Psoas muscle (tissue), 8 donors: ENCODE measurements at places on chromosomes 11 and 22. TPM values are rescaled to one million over a fixed set of nuclear protein-coding genes. Genes with fewer than 3 reads are reported as not detected.
A peak's percentile ranks its signal among the peaks of the same experiment; 100 is the strongest.

GRCh38 chr11:119828819-119829218 lies 99.8 kb upstream of the NECTIN1 start:
- DNase-seq: no peak

DNA sequence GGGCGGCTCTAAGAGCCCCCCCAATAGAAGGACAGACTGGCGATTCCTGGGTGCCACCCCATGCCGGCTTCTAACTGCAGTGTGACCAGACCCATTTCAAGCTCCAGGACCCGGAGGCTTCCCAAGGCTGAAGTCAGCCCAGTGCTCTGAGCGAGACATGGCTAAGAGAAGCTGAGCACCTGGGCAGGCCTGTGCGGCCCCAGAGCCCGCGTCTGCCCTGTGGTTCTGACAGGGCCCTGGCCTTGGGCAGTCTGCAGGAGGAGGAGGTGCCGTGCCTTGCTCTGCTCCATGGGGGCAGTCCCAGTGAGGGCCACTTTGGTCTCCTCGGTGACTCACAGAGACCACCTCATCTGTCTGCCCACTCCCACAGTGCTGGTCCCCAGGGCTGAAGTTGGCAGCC lies 1314.2 kb downstream of the BRD1 start:
- no peak for DNase-seq

DNA sequence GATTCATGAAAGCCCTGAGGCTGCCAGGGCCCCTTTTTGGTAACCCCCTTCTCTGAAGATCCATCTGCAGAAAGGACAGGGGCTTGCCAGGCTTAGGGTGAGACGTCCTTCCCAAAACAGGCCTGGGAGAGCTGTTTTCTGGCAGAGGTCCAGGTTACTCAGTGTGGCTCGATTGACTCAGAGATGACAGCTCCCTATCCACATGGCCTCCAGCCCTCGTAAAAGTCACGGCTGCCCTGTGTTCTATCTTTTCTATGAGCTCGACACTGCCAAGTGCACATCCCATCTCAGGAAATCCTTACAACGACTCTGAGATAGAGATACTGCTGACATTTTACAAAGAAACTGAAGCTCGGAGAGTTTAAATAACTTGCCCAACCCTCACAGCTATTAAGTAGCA lies 20.4 kb downstream of the ADAMTS8 start:
- peak; percentile 45 for DNase-seq

DNA sequence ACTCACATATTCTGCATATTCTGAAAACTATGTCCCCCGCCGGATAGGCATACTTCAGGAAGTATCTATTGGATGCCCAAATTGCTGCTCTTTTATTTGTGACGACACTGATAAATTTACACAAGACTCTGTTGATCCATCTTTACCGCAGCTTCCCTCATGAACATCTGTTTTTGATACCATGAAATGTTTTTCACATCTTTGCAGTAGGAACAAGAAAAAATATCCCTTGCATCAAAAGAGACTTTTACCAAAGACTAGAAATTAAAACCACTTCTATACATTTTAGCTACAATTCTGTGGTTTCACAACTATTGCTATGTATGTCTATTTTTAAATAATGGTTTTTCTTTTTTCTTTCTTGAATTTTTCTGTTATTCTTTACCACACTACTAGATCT lies 15.3 kb downstream of the POU2AF2 start:
- DNase-seq: no peak

GRCh38 chr11:6693342-6694228 lies 10.4 kb upstream of the MRPL17 start:
- DNase-seq: no peak

The OR52A1 gene
- not detected for total RNA-seq

The GGTLC3 gene
- total RNA-seq: not detected

DNA sequence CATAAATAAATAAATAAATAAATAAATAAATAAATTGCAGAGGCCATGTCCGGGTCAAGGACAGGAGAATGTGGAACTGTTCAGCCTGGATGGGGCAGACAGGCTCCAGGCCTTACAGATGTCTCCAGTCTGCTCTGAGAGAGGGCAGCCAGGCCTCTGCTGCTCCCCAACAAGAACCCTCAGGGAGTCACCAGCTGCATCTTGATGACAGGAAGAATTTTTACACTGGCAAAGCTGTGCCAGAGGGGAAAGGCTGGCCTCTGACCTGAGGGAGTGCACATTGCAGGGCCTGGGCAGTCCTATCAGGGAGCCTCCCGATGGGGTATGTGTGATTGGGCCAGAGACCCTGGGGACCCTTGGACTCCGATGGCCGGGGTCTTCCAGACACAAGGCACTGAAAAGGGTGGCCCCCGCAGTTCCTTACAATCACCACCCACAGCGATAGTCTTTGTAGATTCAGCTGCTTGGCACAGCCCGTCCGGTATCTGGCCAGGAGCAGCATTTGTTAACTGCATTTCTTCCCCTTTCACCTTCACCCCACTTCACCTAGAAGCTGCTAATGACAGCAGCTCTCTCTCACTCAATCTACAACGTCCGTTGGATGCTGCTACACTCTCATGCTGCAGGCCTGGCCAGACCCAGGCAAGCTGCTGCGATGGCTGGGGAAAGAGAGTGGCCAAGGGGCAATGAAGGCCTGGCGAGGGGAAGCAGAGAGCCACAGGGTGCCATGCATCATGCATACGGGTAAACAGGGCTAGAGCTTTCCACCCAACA lies 8.1 kb downstream of the MOGAT2 start:
- DNase-seq: no peak

DNA sequence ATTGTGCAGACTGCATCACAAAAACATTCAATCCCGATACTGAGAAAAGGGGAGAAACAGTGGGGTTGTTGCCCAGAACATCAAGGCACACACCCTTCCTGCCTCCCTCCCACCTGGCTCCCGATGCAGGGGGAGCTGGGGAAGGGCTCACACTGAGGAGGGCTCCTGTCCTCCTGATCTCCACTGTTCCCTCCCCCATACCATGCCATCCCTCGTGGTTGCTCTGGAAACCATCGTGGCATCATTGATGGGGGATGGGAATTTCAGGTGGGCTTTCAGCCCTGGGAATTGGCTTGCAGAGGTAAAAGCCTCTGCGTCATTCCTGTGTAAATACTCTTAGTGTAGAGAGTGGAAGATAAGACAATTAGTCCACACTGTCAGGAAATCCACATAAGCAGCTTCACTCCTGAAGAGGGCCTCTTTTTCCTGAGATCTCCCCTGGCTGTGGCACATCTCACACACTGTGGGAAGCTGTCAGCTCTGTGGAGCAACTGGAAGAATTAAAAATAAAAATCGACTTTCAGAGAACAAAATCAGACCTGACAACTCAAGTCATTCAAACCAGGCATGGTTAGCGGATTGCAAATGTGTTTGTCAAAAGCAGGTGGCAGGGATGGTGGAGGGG lies 176.0 kb downstream of the CHST1 start:
- DNase-seq: no peak

DNA sequence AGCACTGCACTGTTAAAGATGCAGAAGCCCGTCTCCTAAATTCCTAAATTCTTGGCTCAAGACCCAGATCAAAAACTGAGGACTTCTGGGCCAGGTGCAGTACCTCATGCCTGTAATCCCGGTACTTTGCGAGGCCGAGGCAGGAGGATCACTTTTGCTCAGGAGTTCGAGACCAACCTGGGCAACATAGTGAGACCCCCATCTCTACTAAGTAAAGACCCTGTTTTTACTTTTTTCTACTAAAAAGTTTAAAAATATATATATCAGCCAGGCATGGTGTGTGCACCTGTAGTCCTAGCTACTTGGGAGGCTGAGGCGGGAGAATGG lies 29.7 kb downstream of the PDGFB start:
- no peak for DNase-seq

The GGT5 gene
- 7.7 TPM for total RNA-seq

DNA sequence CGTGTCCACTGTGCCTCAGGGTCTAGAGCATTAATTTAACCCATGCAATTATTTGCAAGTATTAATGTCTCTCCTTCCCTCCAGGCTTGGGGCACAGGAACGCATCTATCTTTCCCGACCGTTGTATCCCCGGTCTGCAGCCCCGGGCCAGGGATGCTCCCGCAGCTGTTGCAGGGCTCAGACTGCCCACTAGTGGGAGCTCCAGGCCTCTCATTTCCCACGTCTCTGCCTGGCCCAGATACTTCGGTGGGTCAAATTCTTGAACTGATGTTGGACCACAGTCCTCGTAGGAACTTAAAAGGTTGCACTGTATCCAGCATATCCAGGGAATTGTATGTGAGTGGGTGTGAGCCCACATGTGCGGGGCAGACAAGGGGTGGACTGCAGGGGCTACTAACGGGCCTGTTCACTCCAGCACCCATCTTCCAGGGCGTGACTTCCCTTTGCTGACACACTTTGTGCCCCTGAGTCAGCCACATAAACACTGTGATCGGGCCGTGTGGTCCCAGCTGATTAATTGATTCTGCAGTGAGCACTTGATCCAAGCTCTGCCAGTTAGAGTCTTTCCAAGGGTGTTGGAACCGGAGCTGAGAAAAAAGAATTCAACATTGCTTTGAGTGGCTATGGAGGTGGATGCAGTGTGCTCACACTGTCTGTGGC lies 451.3 kb downstream of the TBC1D22A start:
- DNase-seq: peak; percentile 32

DNA sequence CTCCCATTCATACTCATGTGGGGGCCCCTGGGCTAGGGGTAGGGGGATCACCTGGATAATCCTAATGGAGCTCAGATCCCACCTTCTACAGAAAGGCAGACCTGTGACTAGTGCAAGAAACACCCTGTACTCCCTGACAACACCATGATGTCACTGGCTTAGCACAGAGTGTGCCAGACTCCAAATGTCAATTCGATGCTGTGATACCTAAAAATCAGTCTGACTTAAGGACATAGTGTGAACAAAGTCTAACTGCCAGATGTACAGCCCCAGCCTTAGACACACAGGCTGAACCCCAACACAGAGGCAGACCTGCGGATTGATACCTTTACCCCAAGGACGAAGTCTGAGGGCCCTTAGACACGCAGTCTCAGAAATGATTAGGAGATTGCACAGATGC lies 8.5 kb downstream of the ABCC8 start:
- DNase-seq: no peak

DNA sequence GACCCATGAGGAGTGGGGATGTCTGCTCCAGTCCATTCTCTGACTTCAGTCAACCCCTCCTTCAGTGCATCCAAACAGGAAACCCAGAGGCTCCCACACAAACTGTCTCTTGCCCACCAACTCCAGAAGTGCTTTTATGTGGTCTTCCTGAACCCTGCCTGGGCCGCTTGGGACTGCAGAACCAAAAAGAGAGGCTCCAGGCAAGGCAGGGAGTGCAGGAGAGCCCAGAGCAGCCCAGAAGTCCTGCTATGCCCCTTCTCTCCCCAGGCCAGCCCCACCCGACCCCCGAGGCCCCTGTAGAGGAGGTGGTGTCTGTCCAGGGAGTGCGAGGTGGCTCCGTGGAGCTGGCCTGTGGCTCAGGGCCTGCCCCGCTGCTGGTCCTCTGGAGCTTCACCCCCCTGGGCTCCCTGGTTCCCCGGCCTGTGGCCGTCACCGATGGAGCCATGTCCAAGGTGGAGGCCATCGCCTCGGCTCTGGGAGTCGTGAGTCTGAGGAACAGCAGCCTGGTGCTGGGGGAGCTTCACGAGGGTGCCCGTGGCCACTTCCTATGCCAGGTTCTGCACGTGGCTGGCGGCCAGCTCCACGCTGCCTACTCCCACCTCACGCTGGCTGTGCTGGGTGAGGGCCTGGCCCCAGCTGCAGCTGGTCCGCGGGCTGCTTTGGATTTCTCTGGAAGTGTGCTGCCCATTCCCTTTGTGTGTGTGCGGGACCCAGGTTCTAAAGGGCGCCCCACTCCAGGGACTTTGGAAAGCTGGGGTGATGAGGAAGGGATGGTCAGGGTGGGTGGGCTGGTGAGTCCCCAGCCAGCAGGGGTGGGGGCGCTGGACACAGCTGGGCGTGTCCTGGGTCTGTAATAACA lies 1.8 kb downstream of the VSIG10L2 start:
- DNase-seq: no peak

The CARD16 gene
- total RNA-seq: 4.6 TPM

The PNPLA5 gene
- not detected for total RNA-seq

The MYO7A gene
- 2.8 TPM for total RNA-seq

- no peak for DNase-seq
Measured at GRCh38 chr11:14956111-14956510, 16.0 kb downstream of the CALCA start.

GRCh38 chr11:90134478-90135003 lies at the start of gene NAALAD2:
Gene NAALAD2 (plus strand): TSS chr11:90134663. CDS start chr11:90134759, 96 bp downstream.
- DNase-seq: peak; percentile 75

The EFCAB6 gene
- total RNA-seq: 0.84 TPM

DNA sequence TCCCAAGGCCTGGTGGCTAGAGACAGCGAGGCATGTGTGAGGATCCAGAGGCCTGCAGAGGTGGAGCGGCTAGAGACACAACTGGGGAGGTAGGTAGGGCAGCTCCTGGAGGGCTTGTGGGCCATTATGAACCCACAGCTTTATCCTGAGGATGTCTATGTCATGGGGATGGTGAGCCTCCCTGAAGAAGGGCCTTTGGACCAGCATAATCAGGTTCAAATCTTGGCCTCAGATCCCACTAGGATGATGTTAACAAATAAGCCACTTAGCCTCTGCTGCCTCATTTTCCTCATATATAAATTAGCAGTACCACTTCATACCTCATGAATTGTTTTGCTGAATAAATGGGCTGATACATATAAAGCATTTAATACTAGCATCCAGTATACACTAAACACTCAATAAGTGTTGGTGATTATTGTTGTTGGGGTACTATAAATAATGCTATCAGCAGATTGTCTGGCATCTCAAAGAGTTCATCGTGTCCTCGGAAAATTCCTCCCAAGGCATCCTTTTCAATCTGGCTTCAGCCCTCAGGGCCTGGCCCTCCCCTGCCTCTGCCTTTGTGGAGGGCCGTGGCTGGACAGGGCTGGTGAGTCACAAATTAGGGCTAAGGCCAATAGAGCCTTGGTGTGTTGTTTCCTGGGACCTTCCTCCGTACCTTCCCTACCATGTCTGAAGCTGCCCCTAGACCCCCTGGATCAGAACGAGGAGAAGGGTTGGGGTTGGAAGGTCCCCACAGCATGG lies 30.9 kb upstream of the LRRC32 start:
- peak; percentile 42 for DNase-seq

The FBXO3 gene
- 45.1 TPM for total RNA-seq

GRCh38 chr11:114821621-114822412 lies 143.5 kb downstream of the NXPE2 start:
- DNase-seq: no peak

The CHRNA10 gene
- 0.64 TPM for total RNA-seq

The DDIAS gene
- 2.1 TPM for total RNA-seq

DNA sequence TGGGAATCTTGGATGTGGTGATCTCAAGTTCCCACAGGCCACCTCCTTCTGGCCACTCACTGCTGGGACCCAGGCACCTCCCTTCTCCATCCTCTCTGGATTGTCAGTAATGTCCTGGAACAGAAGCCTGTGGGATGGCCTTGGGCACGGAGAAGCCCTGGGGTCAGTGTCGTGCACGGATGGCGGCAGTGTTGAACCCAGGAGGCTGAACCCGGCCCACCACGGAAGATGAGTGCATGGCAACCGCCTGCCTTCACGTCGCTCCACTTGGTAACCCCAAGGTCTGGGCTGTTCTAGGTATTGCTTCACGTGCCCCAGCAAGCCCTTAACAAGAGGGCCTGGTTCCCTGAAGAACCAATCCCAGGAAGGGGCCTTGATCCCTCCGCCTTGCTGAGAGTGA lies 7.1 kb downstream of the THYN1 start:
- no peak for DNase-seq

GRCh38 chr22:35051013-35051535 lies 14.9 kb upstream of the ISX start:
- no peak for DNase-seq
